Caudate nucleus (tissue), 63 donors: ENCODE measurements at places on chromosomes 7 and 10.

- DNase-seq: no peak
Observed at GRCh38 chr10:67943917-67944316, 59.5 kb downstream of the SIRT1 start.

- DNase-seq: no peak
Observed at GRCh38 chr10:125144206-125144605, 16.2 kb downstream of the CTBP2 start.

DNA sequence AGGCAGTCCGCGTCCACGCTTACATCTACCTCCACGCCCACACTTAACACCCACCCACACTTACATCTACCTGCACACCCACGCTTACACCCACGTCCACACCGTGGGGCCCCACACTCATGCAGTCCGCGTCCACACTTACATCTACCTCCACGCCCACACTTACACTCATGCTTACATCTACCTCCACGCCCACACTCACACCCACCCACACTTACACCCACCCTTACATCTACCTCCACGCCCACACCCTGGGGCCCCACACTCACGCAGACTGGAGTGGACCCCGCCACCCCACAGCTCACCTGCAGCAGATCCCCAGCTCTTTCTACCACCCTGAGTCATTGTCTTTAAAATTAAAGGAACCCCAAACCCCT is 32.4 kb upstream of the PWWP2B start:
- no peak for DNase-seq

GRCh38 chr10:3122486-3123205 is 49.9 kb downstream of the PITRM1 start:
- no peak for DNase-seq

GRCh38 chr7:4265676-4266075 is 416.4 kb upstream of the FOXK1 start:
- no peak for DNase-seq

DNA sequence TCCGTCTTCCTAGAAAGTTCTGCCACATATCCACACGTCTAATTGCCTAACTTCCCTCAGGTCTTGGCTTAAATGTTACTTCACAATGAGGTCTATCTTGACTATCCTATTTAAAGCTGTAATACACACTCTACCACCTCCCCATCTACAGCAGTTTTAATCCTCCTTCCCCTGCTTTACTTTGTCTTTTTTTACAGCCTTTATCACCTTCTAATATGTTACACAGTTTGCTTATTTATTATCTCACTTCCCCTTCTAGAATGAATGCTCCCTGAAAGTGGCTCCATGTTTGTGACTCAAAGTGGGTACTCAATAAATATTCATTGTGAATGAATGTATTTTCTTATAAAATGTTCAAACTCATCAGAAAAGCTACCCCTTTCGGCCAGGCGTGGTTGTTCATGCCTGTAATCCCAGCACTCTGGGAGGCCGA is 13.6 kb upstream of the MICU1 start:
- no peak for DNase-seq

DNA sequence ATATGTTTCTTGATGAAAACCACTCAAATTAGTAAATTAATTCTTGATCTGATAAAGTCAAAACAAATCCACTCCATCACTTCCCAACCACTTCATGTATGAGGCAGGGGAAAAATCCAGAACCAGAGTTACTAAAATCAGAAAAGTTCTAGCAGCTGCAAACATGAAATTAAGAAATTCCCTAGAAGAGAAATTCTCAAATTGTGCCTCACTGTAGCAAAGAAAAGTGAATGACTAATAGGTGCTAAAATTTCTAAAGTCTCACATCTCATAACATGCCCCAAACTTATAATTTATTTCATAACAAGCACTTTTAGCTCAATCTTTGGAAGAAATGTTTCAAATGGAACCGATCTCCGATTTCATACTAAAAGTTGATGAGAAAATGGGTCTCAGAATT is 345.0 kb upstream of the AOAH start:
- DNase-seq: no peak

DNA sequence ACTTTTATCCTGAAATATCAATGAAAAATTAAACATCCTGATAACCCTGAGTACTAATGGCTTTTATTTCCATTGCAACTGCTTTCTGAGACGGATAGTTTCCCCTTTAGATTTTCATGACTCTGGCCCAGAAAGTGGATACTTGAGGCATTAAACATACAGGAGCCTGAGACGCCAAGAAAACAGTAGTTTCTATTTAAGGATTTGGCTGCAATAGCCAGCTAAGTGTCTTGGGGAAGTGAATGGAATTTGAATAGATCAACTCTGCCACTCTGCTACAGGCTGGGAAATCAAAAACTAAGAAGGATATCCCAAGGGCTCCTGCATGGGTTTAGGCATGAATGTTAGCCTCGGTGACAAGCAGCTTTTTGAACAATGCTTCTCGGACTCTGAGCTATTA is 24.7 kb upstream of the GPAM start:
- DNase-seq: no peak

- DNase-seq: no peak
Observed at GRCh38 chr10:77737608-77738007, 100.0 kb upstream of the KCNMA1 start.

- DNase-seq: no peak
Observed at GRCh38 chr10:61779950-61780659, 117.4 kb downstream of the CABCOCO1 start.

DNA sequence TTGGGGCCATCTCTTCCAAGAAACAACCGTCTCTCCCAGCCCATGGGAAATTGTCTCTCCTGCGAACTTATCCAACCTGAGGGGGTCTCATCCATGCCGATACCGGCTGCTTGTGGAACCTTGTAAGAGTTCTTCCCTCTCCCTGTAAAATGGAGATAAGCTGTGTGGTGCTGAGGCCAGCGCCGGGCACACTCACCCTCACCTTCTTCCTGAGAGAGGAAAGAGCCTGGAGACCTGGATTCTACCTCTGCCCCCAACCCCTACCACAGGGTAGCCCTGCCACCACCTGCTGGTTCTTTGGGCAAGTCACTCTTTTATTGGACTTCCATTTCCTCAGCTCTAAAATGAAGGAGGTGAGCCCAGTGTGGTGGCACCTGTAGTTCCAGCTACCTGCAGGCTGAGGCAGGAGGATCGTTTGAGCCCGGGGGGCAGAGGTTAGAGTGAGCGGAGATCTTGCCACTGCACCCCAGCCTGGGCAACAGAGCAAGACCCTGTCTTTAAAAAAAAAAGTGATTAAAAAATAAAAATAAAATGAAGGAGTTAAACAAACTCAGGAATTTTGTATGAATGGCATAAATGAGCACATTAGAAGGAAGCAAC is 38.4 kb upstream of the PSAP start:
- no peak for DNase-seq

DNA sequence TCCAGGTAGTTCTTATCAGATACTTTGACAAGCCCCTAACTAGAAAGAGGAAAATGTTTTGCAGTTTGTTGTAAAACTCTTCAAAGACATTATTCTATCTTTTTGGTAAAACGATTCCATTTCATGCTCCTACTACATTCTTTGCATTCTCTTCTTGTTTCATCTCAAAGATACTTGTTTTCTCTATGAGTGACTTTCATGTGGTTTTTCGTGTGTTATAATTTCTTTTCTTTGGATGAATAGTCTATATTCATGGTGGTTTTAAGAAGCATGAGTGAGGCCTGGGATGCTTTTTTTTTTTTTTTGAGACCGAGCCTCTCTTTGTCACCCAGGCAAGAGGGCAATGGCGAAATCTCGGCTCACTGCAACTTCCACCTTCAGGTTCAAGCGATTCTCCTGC is 292.5 kb upstream of the LYZL1 start:
- DNase-seq: no peak

DNA sequence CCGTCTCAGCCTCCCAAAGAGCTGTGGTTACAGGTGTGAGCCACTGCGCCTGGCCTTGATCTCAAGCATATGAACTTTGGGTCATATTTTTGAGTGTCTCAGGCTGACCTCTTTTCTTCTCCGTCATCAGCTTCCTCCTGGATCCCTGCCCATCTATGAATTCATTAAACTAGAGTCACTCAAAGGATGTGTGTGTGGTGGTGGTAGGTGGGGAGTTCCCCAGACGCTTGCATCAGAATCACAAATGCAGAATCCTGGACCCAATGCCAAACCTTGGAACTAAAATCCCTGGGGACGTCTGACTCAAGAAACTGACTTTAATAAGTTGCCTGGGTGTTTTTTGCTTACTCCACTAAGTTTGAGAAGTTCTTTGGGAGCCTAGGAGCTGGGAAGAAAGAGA is 6.7 kb upstream of the CREB5 start:
- no peak for DNase-seq
